ENCODE measurements at places on chromosomes 13 and 19.

- DNase-seq = no peak
Measured at GRCh38 chr13:63184693-63185092, 1769.0 kb upstream of the PCDH20 start.

DNA sequence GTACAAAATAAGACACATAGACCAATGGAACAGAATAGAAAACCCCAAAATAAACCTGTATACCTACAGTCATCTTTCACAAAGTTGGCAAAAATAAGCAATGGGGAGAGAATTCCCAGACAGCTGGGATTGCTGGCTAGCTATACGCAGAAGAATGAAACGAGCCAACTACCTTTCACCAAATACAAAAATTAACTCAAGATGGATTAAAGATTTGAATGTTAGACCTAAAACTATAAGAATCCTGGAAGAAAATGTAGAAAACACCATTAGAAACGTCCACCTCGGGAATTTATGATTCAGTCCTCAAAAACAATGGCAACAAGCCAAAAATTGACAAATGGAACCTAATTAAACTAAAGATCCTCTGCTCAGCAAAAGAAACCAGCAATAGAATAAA lies 408.1 kb upstream of the SLITRK1 start:
- DNase-seq = no peak

DNA sequence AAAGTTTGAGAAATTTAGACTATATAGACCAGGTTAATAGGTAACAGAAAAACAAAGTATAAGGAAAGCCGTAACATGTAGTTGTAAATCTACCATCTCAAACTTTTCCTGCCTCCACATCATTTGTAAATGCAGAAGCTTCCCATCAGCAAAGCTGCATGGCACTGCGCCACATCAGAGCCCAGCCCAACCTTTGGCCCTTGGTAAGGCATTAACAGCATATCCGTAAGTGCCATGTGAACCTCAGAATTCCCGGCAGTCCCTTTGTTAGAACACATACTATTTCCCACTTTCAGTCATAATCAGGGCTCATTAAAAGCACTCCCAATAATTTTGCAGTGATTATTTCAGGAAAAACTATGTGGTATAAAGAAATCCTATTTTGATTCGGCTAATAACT lies 51.6 kb downstream of the MPHOSPH8 start:
- no peak for DNase-seq

DNA sequence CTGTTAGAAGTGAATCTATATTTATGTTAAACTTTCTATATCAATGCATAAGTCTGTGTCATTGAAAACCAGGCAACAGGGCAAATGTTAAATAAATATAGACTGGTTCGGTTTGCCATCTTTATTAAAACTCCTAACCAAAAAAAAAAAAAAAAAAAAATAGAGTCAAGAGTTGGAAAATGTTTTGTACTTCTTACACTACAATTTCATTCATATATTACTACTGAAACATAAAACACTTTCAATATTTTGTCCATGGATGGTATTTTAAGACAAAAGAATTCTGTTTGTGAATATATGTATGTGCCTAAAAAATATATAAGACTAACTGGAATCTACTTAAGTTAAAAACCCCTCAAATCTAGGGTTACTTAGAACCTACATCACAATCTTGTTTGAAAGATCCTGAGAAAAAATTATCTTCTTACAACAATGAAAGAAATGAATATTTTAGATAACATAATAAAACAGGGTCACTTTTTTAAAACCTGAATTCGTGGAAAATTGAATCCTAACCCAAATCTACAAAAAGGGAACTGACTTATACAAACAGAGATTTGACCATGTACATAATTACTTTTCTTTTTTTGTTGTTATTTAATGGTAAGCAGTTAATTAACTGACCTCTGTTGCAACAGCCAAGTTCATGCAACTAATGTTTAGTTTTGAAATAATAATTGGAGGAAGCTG lies 5.1 kb downstream of the DACH1 start:
- no peak for DNase-seq
